ENCODE measurements at places on chromosomes 3 and 15. TPM values are rescaled to one million over a fixed set of nuclear protein-coding genes. Genes with fewer than 3 reads are reported as not detected.

NFKBIZ gene
- 62.1 TPM for total RNA-seq

NRROS gene
- total RNA-seq = 26.5 TPM

GPR87 gene
- not detected for total RNA-seq

NMNAT3 gene
- 4.5 TPM for total RNA-seq

MEIS2 gene
- not detected for total RNA-seq

NPAP1 gene
- total RNA-seq = not detected

GOLGA8Q gene
- not detected for total RNA-seq

KCNAB1 gene
- not detected for total RNA-seq

BOC gene
- 0.49 TPM for total RNA-seq

GPR149 gene
- not detected for total RNA-seq

GOLGA8T gene
- not detected for total RNA-seq
